Naive thymus-derived CD8-positive, alpha-beta T cell (primary cell): ENCODE measurements at places on chromosomes 4 and X.

DNA sequence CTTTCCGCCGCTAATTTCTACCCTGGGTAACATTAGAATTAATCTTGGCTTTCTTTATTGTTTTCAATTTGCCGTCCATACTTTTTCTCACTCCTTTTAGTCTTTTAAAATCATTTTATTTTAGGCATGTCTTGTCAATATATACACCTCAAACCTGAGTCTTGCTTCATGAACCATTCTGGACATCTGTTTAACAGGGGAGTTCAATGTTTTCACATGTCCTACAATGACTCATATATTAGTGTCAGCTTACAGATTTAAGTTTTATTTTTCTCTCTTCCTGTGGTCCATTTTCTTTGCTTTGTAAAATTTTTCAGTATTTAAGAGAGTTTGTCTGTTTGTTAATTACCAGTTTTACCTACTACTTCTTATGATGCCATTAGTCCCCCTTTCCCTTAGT is 89.5 kb downstream of the LCORL start:
- DNase-seq, result no peak

GRCh38 chr4:94413085-94413840 is 38.5 kb upstream of the PDLIM5 start:
- DNase-seq, result no peak

DNA sequence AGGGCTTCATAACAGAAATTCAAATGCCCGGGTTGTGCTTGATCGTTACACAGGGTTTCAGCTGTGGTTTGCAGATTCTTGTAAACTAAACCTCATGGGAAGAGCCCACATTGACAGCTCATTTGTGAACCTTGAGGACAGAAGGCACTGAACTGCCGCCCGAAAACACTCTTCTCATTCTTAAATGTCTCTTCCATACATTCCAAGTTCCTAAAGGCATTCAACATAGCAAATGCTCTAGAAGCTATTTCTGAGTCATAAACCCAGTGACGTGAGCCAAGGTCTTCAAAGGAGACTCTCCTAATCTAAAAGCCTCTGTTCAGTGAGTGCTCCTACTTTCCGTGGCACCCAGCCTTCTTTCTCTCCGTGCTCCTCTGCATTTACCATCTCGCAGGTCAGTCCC is 737.8 kb upstream of the FRG1 start:
- DNase-seq, result no peak

- DNase-seq, result no peak
Measured at GRCh38 chr4:47462799-47463234, 685 bp downstream of the COMMD8 start.

DNA sequence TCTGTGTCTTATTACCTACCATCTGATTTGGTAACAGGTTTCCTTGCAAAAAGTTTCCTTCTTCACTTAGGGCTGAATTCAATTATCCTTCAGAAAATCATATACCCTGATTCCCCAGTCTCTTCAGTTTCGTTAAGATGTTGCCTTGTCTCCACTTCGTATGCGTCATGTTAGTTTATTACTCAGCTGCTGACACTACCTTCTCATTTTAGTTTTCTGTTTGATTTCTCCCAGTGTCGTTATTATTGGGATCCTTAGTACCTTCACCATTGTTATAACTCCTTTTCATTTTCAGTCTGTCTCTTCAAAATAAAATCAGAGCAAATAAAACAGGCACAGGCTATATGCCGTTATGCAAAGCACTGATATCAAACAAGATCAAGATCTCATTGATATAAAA is 87.5 kb upstream of the RBPJ start:
- no peak for DNase-seq

DNA sequence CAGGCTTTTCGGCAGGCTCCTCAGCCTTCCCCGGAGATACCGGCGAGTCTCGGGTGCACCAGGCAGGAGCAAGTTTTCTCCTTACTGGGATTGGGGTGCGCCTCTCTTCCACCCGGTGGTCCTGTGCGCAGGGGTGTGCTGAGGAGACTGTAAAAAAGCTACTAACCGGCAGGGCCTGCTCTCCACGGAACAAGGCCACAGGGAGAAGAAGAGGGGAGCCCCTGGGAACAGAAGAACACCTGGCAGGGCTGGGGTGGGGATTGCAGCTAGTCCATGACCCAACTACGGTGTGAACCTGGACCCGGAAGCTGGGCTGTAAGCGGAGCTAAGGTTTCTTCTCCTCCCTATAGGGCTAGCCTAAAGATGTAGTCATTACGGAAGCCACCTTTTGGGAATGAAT is 17.7 kb upstream of the ZIC3 start:
- DNase-seq, result no peak

- no peak for DNase-seq
Measured at GRCh38 chr4:123577225-123577906, 180.8 kb downstream of the SPRY1 start.

- DNase-seq, result no peak
Measured at GRCh38 chrX:108347800-108348199, 90.4 kb downstream of the COL4A6 start.

GRCh38 chr4:94833394-94833793 is 75.6 kb downstream of the BMPR1B start:
- no peak for DNase-seq

DNA sequence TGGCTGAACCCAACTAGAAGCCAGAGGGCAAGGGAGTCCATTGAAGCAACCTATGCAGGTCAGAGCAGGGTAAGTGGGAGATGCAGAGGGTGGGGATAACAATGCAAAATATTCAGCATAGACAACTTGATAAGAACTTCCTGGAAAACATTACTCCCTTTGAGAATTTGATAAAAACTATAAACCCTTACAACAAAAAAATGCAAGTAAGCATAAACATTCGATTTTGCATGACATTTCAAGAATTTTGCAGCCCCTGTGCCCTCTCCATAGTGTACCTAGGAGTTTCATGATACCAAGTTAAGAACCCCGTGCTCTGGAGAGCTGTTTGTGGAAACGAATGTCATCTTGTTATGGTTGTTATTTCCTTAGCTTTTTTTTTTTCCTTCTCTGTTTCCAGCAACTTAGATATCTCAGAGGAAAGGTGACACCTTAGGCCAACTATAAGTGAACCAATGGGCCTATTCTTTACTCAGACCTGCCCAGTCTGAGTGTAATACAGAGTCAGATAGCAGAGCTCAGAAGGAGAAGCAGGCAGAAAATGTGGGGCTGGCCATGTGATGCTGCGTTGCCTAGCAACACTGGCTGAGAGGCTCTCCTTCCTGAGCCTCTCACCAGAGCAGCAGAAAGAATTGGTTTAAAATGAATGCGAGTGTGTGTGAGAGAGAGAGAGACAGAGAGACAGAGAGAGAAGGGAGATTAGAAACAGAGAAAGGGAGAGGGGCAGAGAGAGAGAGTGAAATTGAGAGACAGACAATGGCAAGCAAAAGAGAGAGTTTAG is 36.7 kb upstream of the GABRQ start:
- no peak for DNase-seq

DNA sequence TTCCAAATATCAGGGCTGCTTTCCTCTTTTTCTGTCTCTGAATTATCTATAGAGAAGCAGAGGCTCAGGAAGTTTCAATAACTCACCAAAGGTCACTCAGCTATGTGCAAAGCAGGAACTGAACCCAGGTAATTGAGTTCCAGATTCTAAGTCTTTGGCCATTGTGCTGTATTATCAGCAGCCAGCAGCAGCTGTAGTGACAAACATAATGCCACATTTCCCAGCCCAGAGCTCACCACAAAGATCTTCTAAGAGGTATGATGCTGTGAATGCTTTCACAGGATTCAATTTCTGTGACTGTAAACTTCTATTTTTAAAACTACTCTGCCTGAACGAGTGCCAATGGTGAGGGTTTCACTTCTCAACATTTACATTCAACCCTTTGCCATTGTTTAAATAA is 56.4 kb downstream of the SPOCK3 start:
- DNase-seq, result no peak

GRCh38 chrX:74291577-74291963 is 12.4 kb upstream of the ZCCHC13 start:
- DNase-seq, result no peak

DNA sequence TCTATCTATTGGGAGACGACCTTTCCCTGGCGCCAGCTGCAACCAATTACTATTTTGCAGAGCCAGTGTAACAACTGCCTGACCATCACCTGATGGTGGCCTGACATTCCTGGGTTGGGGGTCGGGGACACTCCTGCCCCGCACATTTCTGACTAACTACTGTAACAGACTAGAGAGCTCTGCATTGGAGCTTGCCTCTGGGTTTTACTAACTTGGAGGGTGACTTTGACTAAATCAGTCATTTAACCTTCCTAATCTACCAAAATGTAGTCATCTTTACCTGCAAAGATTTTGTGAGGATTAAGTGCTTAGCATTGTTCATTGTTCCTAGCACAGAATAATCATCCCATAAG is 37.5 kb upstream of the ABCG2 start:
- no peak for DNase-seq

GRCh38 chr4:169565606-169566005 is 46.8 kb downstream of the NEK1 start:
- DNase-seq, result no peak

DNA sequence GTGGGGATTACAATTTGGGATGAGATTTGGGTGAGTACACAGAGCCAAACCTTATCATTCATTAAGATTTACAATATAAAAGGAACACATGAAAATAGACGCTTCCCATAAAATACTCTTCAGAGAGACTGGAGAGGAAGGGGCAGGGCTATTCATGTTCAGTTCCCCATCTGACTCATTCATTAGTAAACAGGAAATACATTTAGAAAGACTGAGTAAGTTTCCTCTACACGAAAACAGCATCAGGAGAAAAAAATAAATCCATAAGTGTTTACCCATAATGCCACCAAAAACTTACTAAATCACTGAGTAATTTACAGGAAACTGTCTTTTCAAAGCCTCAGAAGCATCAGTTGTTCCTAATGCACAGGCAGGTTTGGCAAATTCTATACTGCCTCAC is 255.4 kb upstream of the CXorf51A start:
- no peak for DNase-seq

DNA sequence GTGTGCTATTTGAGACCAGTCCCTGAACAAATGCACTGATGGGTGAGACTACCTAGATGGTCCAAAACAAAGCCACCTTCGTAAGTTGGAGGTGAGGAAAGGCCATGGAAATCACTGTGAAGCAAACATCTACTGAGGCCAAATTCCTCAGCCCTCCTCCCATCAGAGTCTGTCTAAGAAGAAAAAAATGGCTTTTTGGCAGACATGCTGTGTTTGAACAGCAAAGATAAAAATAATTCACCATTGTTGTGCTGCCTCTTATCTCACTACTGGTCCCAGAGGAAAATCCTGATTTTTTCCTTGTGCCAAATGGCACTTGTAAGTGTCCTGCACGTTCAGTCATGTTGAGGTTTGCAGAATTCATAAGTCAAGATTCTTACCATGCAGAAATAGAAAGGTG is 7.9 kb downstream of the MAGEB18 start:
- DNase-seq, result no peak

- peak; percentile 39 for DNase-seq
Measured at GRCh38 chr4:148021686-148022085, 289.8 kb downstream of the ARHGAP10 start.

- no peak for DNase-seq
Measured at GRCh38 chr4:43990551-43990950, 458.1 kb downstream of the KCTD8 start.

DNA sequence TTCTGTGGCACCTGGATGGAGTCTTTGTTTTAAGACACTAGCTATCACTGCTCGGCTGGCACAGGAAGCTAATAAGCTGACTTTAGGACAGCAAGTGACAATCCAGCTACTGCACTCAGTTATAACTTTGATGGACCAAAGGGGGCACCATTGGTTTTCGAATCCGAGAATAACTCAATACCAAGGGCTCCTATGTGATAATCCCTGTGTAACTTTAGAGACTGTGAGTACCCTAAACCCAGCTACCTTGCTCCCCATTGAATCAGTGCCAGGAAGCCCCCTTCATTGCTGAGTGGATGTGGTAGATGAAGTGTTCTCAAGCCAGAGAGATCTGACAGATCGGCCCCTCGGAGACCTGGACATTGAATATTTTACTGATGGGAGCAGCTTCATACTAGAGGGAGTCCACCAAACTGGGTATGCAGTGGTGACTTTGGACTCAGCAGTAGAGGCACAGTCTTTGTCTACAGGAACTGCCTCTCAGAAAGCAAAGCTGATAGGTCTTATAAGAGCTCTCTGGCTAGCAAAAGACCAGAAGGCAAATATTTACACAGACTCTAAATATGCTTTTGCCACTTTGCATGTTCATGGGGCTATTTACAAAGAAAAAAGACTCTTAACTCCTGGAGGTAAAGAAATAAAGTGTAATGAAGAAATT is 35.5 kb upstream of the UGT2B7 start:
- DNase-seq, result no peak

DNA sequence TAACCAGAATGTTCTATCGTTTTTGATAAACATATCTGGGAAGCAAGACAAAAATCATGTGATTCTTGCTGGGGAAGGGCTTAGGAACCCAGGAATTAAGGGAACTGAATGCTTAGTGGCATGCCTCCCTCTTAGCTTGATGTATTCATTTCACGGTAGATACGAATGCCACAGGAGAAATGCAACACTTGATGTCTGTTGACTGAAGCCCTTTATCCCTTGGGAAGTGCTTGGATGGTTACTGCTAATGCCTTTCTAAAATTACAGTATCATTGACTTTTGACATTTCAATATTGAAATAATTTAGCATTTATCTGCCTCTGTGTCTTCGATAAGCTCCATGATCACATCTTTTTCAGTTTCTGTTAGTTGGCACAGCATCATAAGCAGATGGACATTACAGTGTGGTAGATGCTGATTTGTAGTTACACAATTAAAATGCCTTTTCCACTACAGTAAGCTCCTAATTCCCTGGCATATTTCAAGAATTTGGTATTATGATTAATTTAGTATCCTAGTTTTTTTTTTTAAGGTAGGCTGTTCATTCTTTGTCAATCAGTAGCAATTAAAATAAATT is 226.7 kb downstream of the ARHGAP10 start:
- no peak for DNase-seq

DNA sequence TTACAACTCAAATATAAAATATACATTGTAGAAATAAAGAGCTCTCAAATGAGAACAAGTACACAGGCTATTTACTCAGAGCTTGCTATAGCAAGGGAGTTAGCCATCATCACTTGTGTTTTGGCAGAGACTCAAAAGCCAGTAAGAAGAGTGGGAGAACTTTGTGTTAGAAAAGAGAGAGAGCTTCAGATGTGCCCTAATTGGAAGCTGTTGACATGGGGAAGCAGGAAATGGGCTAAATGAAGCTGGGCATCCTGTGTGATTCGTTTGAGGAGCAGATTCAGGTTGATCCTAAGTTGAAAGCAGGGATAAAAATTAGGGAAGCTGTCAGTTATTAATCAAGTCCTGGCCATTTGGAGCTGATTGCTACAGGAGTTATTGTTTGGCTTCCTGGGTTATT is 207.4 kb upstream of the MAOA start:
- DNase-seq, result no peak

DNA sequence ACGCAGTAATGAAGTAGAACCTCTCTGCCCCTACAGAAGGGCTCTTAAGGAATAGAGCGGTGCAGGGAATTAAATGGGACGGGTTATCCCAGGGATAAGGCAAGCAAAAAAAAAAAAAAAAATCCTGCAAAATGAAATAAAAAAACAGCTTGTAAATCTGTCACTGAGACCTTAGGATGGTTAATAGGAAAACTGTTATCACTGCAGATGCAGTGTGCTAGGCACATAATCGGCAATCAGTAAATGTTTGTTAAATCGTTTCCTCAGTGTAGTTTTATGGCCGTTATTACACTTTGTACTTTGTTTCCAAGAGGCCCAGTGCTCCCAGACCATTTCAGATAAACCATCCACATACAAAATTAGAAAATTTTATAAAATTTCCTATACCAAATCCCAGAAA is 1.0 kb downstream of the HNRNPH2 start:
- no peak for DNase-seq
